Urinary bladder (tissue), 4 donors: ENCODE measurements at places on chromosomes 5 and 9. TPM values are rescaled to one million over a fixed set of nuclear protein-coding genes. Genes with fewer than 3 reads are reported as not detected.

DNA sequence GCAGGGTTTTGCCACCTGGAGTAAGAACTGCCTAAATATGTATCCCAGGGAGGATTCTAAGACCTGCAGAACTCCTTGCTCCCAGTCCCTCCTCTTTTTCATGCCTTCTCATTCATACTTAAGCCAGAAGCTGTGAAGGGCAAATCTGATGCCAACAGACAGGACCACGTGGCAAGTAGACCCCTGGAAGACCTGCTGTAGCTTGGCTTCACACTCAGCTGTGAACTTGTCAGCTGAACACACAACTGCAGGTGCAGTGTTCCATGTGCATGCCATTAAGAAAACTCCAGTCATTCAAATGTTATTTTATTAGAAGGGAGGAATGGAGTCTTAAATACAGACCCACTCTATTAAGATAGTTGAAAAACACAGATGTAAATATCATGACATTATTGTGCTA is 79.3 kb upstream of the AGXT2 start:
- DNase-seq, result no peak

GRCh38 chr5:141864371-141865370 is 13.5 kb downstream of the PCDH1 start:
- no peak for DNase-seq

- no peak for DNase-seq
These were observed 10.7 kb downstream of the OTULIN start for GRCh38 chr5:14674983-14675854.

DNA sequence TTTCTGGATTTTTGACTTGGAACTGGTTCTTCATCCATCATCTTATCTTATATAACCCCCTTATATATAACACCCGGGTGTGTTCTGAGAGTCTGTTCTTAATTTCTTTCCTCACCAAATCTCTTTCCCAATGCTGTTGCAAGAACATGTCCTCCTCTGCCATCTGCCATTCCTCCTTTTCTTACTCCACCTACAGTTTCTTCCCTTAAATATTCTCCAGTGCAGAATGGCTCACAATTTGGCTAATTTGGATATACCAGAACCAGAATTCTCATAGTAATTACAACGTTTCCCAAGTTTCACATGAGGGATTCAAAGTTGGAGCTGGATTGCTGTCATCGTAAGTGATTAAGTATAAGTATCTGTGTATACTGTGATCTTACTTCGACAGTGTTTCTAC is 28.0 kb downstream of the SKP2 start:
- no peak for DNase-seq

DNA sequence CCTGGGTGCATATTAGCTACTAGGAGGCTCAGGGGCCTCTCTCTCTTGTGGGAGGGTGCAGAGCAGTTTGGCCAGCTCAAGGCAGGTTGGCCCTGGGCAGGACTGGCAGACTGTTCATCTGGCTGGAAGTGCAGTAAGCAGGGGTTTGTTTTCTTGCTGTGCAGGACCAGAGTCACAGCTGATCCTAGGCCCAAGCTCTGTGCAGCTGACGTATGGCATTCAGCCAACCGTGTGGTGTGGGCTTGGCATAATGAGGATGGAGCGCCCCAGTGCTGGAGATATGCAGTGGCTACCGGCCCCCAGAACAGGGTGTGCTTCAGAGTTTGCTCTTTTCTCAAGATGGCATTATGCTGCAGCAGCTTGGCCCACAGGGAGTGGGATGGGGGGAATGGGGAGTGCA is 31.0 kb upstream of the PHF24 start:
- DNase-seq, result no peak

The AIF1L gene
- polyA plus RNA-seq, result 8.9 TPM

The RABGAP1 gene
- 46.2 TPM for polyA plus RNA-seq

DNA sequence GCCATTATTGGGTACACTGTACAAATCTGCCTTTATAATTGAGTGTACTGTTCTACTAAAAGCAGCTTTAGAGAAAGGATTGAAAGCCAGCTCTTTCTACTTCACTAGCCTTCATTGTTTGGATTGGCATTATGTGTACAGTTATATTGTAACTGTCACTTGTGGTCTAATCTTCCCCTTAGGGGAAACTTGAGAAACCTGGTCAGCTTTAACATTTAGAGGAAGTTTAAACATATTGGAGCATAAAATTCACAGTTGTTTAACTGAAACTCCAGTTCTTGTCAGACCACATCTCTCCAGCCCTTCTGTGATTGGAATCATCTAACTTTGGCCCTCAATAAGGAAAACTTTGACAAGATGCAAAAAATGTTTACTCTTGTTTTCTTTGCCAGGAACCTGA is 24.6 kb downstream of the PIK3R1 start:
- DNase-seq, result no peak

DNA sequence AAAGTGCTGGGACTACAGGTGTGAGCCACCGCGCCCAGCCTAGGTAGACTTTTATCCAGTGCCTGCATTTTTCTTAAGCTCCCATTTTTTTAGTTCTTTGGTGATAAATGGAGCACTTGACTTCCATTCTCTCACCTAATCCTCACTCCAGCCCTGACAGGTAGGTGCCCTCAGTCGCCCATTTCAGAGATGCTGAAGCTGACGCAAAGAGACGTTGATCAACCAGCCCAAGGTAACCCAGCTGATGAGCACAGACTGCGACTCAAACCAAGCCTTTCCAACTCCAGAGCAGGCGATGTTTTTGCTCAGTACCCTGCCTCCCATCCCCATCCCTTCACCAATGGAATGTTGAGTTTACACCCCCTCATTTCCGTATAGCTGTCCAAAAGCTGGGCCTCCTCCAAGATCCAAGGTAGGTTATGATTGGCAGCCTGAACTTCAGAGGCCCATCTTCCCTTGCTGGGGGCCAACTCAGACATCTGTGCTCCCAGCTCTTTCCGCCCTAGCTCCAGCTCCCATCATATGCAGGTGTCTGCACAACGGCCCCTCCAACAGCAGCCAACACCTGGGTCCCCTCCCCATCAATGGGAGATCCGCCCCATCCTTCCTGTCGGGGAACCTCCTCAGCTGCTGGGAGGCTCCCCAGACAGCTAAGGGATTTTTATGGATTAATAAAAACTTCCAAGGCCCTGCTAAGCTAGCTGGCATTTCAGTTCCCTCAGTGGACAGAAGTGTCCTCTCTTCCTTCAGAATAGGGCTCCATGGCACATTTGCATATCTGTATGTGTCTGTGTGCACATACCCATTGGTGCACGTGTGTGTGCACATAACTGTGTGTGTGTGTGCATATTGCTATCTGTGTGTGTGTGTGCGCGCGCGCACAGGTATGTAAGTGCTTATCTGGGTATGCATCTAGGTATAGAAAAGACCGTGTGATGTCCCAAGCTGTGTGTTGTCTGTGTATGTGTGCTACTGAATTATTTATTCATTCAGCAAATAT is 39.3 kb upstream of the VDAC1 start:
- no peak for DNase-seq

The DND1 gene
- polyA plus RNA-seq, result 0.96 TPM

GRCh38 chr5:66273121-66273520 is 129.0 kb downstream of the SREK1 start:
- DNase-seq, result no peak

The LHX2 gene
- not detected for polyA plus RNA-seq

GRCh38 chr5:149118463-149118862 is 22.8 kb upstream of the ABLIM3 start:
- DNase-seq, result no peak

GRCh38 chr9:79284081-79284480 is 287.7 kb upstream of the TLE4 start:
- DNase-seq, result no peak

The SETD9 gene
- 8.7 TPM for polyA plus RNA-seq

- no peak for DNase-seq
These were observed 35.5 kb downstream of the JAKMIP2 start for GRCh38 chr5:147746986-147747385.

DNA sequence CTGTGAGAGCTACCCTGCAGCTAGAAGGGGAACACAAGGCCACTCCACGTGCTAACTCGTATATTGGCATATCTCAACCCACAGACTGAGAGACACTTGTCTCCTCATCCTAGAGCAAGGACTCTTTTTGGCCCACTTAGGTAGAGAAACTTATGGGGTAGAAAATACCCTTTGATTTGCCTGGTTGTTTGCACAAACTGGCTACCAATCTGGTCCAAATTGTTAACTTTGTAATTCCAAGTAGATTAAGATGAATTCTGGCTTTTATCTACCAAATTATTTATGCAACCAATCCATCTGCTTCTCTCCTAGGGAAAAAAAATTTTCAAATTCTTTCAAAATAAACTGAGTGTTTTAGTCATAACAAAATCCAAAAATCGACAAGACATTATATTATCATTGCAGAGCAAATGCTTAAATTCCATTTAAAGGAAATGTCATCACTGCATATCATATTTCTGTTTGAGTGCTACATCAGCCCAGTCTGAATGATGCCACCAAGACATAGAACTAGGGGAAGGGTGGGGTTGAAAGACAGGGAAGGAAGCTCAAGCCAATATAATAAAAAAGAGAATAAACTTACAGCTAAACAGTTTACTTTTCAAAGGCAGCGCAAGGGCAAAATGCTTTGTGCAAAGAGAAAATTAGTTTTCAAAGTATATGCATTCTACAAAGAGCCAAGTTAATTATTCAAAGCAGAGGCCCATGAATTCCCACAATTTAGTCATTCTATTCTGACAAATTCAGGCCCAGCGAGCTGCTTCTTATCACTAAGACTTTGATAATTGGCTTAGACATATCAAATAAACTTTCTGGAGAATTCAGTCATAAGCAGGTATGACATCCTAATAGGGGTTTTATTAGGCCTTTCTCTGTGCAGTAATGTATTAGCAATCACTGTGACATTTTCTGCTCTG is 198.0 kb downstream of the CAAP1 start:
- no peak for DNase-seq

DNA sequence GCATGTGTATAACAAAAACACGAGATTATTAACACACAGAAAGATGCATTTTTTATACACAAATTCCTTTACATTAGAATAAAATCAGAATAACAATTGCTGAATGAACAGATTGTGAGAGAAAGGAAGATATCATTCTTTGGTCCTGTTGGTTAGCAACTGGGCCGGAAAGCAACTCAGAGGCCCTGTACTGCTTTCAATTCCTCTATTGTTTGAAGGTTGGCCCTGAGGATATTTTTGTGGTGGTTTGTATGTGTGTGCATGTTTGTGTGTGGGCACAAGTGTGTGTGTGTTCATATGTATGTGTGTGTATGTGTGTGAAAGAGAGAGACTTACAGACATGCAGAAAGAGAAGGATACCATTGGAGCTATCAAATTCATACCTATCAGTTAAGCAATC is 356.8 kb upstream of the DMAC1 start:
- DNase-seq, result no peak

The CLPTM1L gene
- 85.3 TPM for polyA plus RNA-seq

DNA sequence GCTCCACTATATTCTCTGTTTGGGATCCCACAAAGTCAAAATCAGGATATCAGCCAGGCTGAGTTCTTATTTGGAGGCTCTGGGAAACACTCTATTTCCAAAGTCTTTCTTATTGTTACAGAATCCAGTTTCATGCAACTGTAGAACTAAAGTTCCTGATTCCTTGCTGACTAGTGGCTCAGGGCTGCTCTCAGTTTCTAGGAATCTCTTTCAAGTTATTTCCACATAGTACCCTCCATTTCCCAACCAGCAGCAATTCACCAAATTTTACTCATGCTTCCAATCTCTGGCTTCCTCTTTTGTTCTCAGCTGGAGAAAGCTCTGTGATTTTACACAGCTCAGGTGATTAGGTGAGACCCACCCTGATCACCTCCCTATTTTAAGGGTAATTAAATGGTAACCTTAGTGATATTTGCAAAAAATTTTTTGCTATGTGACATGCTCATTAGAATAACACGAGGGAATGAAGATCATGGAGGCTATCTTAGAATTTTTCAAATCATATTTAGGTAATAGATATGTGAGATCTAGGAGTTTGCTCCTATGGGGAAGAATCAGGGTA is 794.9 kb upstream of the ARRDC3 start:
- no peak for DNase-seq

DNA sequence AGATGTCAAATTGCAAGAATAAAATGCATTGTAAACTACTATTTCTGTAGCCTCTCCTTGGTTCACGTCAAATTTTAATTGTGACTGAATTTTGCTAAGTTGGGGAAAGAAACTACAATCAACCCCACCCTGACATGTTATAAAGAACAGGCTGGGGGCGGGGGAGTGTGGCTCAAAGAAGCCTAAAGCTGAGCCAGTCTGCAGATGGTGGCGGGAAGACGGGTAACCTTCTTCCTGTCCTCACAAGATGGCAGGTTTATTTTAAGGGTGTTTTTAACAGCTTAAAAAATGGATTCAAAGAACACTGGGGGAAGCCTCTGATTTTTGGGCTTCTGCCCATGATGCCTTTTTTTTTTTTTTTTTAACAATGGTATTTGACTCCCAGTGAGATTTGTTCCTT is 68.5 kb upstream of the MELK start:
- no peak for DNase-seq

DNA sequence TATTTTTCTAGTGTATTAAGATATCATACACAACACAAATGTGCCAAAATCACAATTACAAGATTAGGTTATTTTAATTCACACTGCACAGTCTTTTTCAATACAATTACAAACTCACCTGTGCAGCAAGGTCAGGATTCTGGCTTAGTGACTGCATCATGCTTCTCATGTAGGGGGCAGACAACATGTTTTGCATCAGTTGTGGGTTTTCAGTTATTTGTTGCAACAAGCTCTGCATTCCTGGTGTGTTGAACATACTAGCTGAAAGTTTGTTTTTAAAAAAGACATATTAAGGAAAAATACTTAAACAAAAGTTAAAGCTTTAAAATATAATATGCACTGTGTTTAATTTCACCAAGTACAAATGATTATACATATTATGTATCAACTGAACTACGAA is 38.7 kb downstream of the UBQLN1 start:
- DNase-seq, result no peak

The SHC3 gene
- 1.6 TPM for polyA plus RNA-seq

- DNase-seq, result no peak
These were observed 61.5 kb downstream of the SV2C start for GRCh38 chr5:76144513-76145274.
